ENCODE measurements at places on chromosomes 12 and 14.

DNA sequence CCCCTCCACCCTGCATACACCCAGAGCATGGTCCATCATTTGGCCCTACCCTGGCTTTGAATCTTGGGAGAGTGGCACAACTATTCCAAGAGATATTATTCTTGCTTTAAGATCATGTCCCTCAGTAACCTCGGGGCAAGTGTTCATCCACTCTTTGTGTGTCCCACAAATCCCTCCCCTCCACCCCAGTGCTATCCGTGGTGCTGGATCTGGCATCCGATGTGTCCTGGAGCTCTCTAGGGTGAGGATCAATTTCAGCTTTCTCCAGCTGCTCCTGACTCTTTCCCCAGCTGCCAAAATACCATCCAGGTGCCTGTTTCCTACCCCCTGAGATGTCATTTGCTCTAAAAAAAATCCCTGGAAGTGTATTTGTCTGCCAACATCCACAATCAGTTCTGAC lies 64.8 kb upstream of the CMKLR1 start:
- no peak for DNase-seq

GRCh38 chr14:100818221-100818699 lies 7.7 kb upstream of the MEG3 start:
- no peak for DNase-seq

DNA sequence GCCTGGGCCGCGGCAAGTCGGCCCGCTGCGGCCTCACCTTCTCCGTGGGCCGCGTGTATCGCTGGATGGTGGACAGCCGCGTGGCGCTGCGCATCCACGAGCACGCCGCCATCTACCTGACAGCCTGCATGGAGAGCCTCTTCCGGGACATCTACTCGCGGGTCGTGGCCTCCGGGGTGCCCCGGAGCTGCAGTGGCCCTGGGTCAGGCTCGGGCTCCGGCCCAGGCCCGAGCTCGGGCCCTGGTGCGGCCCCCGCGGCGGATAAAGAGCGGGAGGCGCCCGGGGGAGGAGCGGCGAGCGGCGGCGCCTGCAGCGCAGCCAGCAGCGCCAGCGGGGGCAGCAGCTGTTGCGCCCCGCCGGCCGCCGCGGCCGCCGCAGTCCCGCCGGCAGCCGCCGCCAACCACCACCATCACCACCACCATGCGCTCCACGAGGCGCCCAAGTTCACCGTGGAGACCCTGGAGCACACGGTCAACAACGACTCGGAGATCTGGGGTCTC lies 226.2 kb upstream of the CRY1 start:
- no peak for DNase-seq

DNA sequence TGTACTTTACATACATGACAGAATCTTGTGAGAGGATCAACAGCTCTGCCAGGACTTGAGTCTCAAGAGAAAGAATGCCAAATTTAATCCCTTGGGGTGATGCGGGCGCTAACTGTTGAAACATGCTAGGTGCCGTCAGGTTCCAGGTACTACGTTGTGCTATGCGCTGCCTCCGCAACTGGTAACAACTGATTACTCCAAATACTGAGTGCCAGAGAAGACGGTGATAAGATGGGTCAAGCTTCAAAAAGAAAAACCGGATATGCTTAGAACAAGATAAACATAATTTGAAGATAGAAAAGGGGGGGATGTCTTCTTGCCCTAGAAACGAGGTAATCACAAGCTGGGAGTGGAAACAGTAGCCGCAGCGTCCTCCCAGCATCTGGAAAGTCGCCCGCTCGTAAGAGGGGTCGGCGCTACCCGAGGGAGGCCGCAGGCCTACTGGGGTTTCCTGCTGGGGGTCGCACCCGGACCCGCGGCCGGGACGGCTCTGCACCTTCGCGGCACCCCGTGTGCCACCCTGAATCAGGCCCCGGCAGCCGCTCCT lies 678 bp downstream of the ZBTB25 start:
- no peak for DNase-seq

DNA sequence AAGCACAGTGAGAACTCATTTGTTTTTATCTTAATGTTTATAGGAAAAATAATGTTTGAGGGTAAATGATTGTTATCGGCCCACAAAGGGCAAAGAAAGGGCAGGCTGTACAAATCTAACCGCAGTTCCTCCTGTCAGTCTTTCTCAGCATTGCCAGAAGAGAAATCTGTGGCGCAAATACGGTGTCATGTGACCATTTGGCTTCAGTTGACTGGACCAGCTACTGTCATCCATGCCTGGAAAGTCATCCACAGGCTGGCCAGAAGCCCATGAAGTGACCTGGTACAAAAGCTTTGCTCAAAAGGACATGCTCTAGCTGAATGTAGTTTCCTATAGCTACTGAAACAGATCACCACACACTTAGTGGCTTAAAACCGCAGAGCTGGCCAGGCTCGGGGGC lies 43.6 kb downstream of the HCAR2 start:
- no peak for DNase-seq

DNA sequence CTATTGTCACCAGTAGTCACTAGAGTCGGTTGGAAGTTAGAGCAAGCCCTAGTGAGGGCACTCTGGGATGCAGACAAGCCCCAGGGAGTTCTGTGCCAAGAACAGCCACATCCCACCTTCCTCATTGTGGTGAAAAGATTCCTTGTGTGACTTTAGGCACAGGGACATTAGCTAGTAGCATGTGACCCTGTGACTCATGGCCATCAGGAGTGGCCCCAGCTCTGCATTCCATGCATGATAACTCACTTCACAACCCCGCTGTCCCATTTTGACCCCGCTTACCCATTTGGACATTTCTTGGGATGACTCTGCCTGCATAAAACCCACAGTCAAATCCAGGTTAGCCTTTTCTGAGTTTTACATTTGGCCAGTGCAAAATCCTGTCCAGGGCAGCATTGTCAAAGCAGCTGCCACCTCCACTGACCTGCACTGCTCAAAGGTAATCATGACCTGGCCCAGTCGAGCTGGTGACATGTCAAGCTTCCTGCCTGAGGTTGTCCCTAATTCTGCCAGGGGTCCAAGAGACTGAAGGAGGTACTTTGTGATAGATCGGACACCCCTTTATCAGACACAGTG lies 430.5 kb downstream of the DPF3 start:
- DNase-seq, result no peak

DNA sequence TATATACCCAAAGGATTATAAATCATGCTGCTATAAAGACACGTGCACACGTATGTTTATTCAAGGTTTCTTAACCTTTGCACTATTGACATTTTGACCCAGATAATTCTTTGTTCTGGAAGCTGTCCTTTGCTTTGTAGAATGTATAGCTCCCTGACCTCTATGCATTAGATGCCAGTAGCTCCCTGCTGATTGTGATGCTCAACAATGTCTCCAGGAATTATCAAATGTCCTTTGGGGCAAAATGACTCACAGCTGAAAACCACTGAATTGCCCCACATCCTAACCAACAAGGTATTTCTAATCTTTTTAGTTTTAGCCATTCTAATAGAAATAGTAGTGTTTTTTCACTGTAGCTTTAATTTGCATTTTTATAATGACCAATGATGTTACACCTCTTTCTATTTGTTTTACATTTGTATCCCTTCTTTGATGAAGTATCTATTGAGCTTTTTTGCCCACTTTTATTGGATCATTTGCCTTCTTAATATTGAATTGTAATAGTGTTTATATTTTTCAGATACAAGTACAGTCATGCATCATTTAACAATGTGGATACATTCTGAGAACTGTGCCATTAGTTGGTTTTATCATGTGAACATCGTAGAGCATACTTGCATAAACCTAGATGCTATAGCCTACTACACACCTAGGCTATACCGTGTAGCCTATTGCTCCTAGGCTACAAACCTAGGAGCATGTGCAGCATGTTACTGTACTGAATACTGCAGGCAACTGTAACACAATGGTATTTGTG lies 10.4 kb upstream of the NOPCHAP1 start:
- DNase-seq, result no peak

- no peak for DNase-seq
Measured at GRCh38 chr14:26594756-26595545, 2.9 kb downstream of the NOVA1 start.

DNA sequence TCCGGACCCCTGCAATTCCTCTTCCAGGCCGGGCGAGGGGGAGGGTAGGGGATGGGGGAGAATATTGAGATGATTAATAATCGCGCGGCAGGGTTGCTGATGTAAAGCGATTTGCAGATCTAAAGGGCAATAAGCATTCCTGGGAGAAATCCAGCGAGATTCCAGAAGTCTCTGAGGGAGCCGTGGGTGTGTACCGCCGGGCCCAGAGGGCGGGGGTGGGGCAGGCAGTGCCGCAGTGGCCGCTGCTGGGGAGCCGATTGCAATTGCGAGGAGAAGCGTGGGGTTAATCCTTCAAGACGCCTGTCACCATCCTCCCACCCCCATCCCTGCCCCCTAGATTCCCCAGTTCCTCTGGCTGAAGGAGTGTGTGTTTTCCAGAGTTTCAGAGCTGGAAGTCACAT lies 16.4 kb downstream of the FOS start:
- DNase-seq, result no peak

- DNase-seq, result no peak
Measured at GRCh38 chr12:102376181-102376747, 104.1 kb downstream of the IGF1 start.

DNA sequence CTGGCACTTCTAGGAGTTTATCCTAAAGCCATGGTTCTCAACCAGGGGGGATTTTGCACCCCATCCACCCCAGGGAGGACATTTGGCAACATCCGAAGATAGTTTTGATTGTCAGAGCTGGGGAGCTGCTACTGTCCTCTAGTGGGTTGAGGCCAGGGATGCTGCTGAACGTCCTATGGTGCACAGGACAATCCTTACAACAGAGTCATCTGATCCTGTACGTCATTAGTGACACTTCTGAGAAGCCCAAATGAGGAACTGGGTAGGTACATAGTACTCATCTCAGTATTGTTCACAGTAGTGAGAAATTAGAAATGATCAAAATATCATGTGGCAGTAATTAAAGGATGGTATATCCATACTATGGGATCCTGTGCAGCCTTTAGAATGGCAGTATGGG lies 185.1 kb downstream of the CHST11 start:
- no peak for DNase-seq

DNA sequence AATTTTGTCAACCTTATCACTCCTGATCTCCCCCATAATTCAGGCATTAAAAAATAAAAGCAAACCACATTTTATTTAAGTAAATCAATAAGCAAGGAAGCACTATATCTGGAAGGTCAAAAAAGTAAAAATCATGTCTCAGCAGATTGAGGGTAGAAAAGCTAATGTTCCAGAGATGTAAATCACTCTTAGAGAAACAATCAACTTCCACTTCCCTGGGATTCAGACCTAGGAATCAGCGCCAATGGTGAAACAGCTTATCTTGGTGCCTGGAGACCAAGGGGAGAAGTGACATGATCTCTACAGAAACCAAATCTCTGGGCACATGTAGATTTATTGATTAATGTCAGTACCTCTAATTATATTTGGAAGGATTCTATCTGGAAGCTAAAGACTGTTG lies 10.9 kb upstream of the SNX6 start:
- no peak for DNase-seq

DNA sequence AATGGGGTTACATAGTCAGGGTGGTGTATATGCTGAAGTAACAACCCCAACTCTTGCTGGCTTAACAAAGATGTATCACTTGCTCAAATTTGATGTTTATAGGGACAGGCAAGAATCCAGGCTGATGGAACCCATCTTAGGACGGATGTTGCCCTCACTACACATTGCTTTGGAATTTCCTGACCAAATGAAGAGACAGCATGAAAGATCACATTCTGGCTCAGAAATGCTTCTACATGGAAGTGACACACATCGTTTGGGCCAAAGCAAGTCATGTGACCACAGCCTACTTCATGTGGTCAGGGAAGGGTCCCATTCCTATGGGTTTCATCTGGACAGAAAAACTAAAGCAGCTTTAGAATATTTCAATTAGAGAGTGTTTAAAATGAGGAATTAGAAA lies 345.8 kb downstream of the TMEM132D start:
- DNase-seq, result no peak

DNA sequence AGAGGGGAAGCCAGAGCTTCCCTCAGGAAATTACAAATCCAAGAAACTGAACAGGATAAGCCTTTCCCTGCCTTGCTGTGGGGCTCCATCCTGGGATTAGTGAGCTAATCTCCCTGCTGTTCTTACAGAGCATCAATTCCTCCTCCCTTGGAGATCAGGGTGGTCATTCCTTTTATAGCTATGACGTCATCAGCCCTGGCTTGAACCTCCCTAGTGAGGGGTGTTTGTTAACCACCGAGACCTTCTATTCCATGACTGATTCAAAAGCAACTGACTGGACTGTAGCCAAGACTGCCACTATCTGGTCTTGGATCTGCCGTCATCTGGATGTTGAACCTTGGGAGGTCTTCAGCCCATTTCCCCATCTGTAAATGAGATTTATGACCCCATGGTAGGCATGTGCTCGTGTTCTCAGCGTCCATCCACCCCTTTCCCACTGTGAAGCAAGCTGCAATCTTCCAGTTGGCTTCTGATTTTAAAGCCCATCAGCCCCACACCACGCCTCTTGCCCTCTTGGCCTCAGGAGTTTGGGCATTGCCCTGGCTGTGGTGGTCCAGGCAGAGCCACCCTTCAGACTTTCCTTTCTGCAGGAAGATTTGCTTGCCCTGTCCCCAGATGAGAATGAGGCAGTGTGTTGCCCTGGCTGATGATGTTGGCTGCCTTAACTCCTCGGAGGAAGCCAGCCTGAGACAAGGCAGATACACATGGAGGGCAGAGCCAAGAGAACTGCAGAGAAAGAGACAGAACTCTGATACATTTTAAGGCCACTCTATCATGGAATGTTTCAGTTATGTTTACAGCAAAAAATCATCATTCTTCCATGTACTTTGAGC lies 59.6 kb upstream of the ACTN1 start:
- no peak for DNase-seq

DNA sequence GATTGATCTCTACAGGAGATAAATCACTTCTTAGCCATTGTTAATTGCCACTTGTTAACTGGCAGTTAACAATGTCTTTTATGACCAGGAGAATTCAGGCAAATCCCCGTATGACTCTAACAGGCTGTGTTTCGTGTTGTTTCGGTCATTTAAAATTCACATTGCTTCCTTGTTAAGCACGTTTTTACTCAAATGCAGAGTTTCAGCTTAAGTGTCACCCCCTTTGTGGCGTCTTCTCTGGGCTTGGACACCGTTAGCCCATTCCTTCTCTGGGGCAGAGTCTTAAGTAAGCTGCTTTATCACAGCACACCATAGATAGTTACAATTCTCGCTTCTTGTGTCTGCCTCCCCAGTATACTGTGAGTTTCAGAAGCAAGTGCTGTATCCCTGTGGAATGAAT lies 205.4 kb downstream of the EPS8 start:
- no peak for DNase-seq

DNA sequence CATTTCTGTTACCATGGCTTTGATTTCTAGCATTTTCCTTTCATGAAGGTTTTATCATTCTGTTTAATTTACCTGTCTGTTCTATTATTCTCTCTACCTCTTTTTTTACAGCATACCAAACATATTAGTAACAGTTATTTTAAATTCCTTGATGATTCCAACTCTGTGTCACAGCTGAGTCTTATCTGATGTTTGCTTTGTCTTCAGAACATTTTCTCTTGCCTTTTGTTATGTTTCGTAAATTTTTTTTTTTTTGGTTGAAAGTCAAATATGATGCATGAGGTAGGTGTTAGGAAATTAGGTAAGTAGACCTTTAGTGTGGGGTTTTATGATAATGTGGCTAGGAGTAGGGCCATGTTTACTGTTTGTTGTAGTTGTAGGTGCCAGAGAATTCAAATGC lies 496.4 kb downstream of the FOXG1 start:
- no peak for DNase-seq

Measured in stimulated activated CD4-positive, alpha-beta T cell treated with anti-CD3 and anti-CD28 coated beads, Interleukin-15, amount 100 ng/mL, for 1 hour (primary cell).